ENCODE measurements at places on chromosomes 11 and 22.

- DNase-seq, result no peak
Measured at GRCh38 chr11:46238078-46238966, 39.1 kb upstream of the CREB3L1 start.

GRCh38 chr11:124801636-124802312 lies 1.6 kb upstream of the MSANTD2 start:
- no peak for DNase-seq

DNA sequence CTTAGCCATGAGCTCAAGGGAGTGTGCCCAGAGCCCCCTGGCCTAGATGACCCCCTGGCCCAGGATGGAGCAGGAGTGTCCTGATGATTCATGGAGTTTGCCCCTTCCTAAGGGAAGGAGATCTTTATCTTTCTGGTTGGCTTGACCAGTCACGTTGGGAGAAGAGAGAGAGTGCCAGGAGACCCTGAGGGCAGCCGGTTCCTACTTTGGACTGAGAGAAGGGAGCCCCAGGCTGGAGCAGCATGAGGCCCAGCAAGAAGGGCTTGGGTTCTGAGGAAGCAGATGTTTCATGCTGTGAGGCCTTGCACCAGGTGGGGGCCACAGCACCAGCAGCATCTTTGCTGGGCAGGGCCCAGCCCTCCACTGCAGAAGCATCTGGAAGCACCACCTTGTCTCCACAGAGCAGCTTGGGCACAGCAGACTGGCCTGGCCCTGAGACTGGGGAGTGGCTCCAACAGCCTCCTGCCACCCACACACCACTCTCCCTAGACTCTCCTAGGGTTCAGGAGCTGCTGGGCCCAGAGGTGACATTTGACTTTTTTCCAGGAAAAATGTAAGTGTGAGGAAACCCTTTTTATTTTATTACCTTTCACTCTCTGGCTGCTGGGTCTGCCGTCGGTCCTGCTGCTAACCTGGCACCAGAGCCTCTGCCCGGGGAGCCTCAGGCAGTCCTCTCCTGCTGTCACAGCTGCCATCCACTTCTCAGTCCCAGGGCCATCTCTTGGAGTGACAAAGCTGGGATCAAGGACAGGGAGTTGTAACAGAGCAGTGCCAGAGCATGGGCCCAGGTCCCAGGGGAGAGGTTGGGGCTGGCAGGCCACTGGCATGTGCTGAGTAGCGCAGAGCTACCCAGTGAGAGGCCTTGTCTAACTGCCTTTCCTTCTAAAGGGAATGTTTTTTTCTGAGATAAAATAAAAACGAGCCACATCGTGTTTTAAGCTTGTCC lies 14.3 kb downstream of the ADORA2A start:
- DNase-seq, result no peak

- no peak for DNase-seq
Measured at GRCh38 chr11:17293311-17293710, 16.8 kb downstream of the NUCB2 start.

DNA sequence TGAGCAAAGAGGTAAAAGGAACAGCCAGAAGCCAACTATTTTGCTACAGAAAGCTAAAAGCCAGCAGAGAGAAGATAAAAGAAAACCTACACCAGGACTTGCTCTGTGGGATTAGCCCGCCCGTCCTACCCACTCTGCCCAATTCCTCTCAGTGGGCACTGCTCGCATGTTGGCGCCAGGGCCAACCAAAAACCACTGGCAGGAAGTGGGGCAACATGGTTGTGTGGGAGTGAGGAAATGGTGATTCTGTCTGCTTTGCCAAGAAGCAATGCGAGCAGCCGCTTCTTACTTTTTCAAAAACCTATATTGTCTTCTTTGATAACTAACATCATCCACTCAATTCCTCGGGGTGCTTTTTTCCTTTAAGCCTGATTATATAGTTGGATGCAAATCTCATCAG lies 14.2 kb upstream of the APOA1 start:
- DNase-seq, result no peak

DNA sequence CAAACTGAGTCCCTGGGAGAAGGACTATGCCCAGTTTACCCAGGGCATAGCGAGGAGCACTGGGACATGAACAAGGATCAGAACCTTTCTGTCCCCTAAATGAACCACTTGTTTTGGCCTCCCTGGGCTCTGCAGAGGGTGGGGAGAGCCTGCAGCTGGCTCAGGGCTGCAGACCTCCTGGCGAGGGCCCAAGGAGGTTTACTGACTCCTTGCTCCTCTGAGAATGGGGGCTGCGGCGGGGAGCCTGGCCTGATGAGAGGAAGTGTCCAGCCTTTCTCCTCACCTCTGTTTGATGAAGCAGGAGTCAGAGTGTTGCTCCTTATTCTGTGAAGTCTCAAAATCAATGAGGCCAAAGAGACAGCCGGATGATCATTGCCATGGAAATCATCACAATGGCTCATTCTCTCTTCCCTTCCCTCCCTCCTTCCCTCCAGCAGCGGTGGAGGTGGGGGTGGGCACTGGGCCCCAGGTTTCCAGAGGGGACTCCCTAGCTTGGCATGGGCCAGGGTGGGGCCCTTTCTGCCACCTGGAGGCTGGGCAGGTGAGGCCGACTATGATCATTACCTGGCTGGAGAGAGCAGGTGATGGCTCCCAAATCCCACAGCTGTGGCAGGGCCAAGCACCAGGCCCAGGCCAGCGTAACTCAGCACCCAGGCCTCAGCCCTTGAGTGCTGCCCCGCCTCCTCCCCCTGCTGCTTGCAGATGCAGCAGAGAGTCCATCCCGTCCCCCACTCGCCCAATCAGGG lies 169.7 kb downstream of the CEP164 start:
- DNase-seq, result no peak

GRCh38 chr11:58578136-58578634 lies 678 bp upstream of the ZFP91 start:
- peak; percentile 95 for DNase-seq

GRCh38 chr22:17984114-17984513 lies 40.2 kb downstream of the MICAL3 start:
- DNase-seq, result no peak

- DNase-seq, result no peak
Measured at GRCh38 chr11:132445859-132446291, 1075.5 kb downstream of the NTM start.

- DNase-seq, result no peak
Measured at GRCh38 chr11:69730500-69730899, 26.7 kb upstream of the FGF19 start.

DNA sequence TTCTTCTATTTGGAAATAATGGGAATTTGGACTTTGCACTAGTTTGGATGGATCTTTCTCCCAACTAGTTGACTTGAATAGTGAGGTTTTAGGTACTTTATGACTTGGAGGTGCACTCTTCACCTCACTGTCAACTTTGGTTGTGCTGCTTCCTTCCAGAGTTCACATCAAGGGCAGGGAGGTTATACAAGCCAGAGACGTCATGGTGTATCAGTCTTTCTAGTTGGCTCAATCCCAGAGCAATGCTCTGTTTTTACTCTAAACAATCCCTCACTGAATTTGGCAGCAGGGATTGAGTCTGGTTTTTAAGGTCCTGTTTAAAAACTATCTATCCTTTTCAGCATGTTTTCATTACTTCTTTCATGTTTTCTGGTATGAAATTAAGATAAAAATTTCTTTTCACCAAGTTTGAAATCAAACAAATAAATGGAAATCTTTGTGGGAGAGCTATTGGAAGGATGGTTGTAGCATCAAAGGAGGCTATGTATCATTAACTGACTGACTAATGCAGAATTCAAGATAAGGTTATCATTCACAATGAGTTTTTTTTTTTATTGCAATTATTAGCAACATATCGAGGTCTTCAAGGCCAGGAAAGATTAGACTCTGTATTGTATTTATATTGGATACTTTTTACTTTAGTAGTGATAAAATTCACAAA lies 28.0 kb upstream of the ZBED5 start:
- DNase-seq, result peak; percentile 66

GRCh38 chr11:13009476-13009920 lies 382 bp downstream of the RASSF10 start:
- no peak for DNase-seq

DNA sequence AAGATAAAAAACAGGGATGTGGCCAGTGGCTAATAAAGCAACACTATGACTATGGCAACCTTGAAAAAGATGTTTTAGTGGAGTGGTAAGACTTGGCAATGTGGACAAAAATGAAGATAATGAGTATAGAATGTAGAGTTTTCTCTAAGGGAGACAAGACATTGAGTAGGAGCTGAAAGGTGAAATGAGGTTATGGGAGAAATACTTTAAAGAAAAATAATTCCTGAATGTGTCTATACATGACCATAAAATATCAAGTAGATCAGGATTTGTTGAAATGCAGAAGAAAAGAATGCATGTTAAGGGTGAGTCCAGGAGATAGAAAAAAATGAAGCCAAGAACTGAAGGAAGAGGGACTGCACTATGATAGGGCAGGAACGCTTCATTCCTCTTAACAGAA lies 101.6 kb upstream of the CARD18 start:
- no peak for DNase-seq

DNA sequence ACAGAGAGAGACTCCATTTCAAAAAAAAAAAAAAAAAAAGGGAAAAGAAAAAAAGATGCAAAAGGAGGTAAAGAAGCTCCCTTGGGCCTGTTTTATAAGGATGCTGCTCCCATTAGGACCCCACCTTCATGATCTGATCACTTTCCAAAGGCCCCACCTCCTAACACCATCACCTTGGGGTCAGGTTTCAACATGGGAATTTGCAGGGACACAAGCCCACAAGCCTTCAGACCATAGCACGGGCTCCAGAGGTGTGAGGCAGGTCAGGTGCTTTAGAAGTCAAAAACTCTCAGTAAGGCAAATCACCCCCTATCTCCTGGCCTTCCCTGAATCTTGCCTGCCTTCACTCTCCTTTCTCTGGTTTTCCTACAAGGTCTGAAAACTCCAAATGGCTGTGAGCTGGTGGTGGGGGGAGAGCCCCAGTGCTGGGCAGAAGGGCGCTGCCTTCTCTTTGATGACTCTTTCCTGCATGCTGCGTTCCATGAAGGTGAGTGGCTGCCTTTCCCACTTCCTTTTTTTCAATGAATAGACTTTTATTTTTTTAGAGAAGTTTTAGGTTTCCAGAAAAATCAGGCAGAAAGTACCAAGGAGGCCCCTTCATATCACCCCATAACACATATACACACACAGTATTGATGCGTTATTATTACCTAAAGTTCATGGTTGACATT lies 13.2 kb downstream of the ASPHD2 start:
- DNase-seq, result no peak

- no peak for DNase-seq
Measured at GRCh38 chr11:38131535-38131934, 1533.5 kb upstream of the RAG2 start.

- DNase-seq, result no peak
Measured at GRCh38 chr11:45193695-45194094, 47.3 kb downstream of the PRDM11 start.
